A673 (cell line): ENCODE measurements at places on chromosomes 2 and 18.
A peak's percentile ranks its signal among the peaks of the same experiment; 100 is the strongest.

DNA sequence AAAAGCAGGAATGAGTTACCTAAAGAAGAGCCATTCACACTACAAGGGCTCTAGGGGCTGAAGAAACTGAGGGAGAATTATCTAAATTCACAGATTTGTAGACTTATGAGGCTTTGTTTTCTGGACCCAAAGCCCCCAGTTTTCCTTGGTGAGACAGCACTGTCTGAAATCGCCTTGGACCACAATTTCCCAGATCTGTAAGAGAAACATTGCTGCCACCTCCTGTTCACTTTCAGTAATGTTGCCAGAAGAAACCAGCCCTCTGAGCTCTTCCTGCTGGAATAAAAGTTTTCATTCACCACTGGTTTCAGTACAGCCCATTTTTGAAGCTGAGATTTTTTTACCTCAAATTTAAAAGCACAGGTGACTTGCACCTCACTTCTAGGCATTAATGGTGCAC, 169.2 kb downstream of the CDH20 start:
- H3K4me1 ChIP-seq, result no peaks in the 10 kb centered on the region
- peaks cover 29% of the 10 kb centered on the region for H3K27me3 ChIP-seq
- peak; percentile 72 for DNase-seq
- no peaks in the 10 kb centered on the region for H3K36me3 ChIP-seq
- no peak overlapping the region for H3K27ac ChIP-seq

- H3K4me3 ChIP-seq, result no peak overlapping the region
- no peaks in the 10 kb centered on the region for H3K4me1 ChIP-seq
- H3K27me3 ChIP-seq, result no peaks in the 10 kb centered on the region
- H3K27ac ChIP-seq, result no peak overlapping the region
- no peak for DNase-seq
Measured at GRCh38 chr2:195410074-195410671, 246.9 kb upstream of the SLC39A10 start.

DNA sequence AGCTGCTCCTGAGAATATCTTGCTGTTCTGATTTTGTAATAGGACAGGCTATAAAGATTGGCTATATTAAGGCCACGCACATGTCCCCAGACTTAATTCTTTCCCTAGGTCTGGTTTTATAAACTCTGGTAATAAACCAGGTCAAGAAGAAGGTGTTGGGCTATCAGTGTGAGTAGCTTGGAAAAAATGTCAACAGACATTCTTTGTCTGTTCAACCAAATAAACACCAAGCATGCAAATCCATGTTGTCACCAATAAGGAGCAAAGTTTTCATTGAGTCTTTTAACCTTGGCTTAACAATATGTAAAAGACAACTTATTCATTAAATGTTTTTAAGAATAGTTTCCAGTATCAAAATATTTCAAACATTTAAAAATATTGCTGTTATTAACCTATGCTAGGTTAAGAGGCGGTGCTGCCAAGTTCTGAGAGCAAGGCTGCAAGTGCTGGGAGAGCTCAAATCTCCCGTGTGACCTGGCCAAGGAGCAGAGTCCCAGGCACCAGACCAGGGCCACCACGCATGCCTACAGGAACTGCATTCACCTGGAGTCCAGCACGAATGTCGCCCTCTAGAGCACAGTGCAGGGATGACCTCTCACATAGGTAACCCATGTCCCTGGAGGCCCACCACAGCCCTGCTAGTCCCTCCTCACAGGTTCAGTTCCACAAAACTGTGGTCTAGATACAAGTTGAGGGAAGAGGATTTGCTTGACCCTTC, 120.5 kb upstream of the POU3F3 start:
- DNase-seq, result peak; percentile 5
- no peaks in the 10 kb centered on the region for H3K4me1 ChIP-seq
- no peaks in the 10 kb centered on the region for H3K27me3 ChIP-seq

DNA sequence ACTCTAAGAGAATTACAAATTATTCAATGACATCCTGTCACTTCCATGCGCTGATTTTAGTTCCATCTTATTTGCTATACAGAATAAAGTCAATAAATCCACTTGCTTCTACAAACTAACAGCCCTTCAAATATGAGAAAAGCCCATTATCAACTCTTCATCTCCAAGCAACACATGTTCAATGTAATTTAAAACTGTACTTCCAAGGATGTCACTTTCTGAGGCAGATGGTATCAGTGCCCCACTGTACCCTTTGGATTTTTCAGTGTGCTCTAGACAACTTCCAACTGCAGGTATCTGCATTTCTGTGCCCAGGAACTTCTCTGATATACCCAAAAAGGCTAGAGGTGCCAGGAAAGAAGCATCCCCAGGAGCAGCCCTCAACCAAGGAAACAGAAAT, 87.6 kb downstream of the SMAD2 start:
- H3K27me3 ChIP-seq, result no peaks in the 10 kb centered on the region
- H3K4me3 ChIP-seq, result no peak overlapping the region
- DNase-seq, result no peak
- peaks cover 41% of the 10 kb centered on the region for H3K36me3 ChIP-seq

GRCh38 chr2:68027959-68028358, 34.8 kb downstream of the C1D start:
- DNase-seq, result no peak
- no peaks in the 10 kb centered on the region for H3K36me3 ChIP-seq
- no peak overlapping the region for H3K27ac ChIP-seq
- no peak overlapping the region for H3K4me3 ChIP-seq
- peaks cover 11% of the 10 kb centered on the region for H3K4me1 ChIP-seq
- H3K27me3 ChIP-seq, result no peaks in the 10 kb centered on the region

- peaks cover 96% of the 10 kb centered on the region for H3K27me3 ChIP-seq
- no peak for DNase-seq
- no peak overlapping the region for H3K4me3 ChIP-seq
- no peak overlapping the region for H3K27ac ChIP-seq
Measured at GRCh38 chr18:50199921-50200320, 5.0 kb upstream of the MYO5B start.

DNA sequence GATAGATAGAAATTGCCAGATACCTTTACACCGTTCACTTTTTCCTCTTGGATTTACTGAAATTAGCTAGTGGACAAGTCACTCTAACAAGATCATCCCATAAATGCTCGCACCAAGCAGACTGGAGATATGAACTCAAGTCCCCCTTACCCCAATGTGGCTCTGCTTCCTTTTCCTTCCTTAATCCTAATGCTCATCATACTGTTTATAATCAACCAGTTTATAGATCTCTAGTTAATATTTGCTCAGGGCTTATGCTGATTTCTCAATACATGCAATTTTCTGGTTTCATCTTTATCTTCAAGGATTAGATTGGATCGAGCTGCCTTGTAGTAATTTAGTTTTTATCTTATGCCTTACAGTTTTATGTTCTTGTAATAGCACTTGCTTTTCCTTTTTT, 318.3 kb upstream of the KLHL29 start:
- H3K27me3 ChIP-seq, result peaks cover 14% of the 10 kb centered on the region
- no peak overlapping the region for H3K27ac ChIP-seq
- H3K4me3 ChIP-seq, result no peak overlapping the region
- no peaks in the 10 kb centered on the region for H3K4me1 ChIP-seq
- no peaks in the 10 kb centered on the region for H3K36me3 ChIP-seq

GRCh38 chr2:240249423-240250149, 109.1 kb upstream of the OTOS start:
- no peaks in the 10 kb centered on the region for H3K36me3 ChIP-seq
- no peaks in the 10 kb centered on the region for H3K4me1 ChIP-seq
- H3K4me3 ChIP-seq, result no peak overlapping the region

GRCh38 chr18:79506191-79507075, 110.7 kb downstream of the NFATC1 start:
- H3K4me1 ChIP-seq, result no peaks in the 10 kb centered on the region
- DNase-seq, result no peak
- H3K27me3 ChIP-seq, result no peaks in the 10 kb centered on the region
- H3K36me3 ChIP-seq, result no peaks in the 10 kb centered on the region
- no peak overlapping the region for H3K4me3 ChIP-seq

DNA sequence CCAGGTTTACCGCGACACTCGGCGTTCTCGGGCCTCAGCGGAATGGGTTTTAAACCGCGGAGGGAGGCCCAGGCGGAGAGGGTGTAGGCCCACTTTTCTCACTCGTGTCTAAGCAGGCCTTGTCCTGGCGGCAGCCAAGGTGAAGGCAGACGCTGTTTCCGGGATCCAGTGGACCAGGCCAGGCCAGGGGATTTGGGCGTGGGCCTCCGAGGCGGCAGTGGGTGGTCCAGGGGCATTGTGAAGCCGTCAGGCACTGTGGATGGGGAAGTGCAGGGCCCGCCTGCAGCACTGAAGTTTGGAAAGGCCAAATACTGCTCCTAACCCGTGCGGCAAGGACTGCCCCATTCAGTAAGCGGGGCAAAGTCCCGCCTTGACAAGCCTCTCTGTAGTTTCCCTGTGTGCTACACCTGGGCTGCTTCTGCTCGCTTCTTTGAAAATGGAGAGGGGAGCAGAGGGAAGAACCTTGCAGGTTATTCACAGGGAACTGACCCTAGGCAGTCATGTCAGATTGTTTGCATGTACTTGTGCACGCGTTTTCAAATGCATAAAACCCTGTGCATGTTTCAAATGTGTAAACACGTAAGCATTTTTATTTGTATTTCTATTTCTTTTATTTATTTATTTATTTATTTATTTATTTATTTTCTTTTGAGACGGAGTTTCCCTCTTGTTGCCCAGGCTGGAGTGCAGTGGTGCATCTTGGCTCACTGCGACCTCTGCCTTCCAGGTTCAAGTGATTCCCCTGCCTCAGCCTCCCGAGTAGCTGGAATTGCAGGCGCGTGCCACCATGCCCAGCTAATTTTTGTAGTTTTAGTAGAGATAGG, 7.5 kb upstream of the DLX2 start:
- no peaks in the 10 kb centered on the region for H3K36me3 ChIP-seq
- peaks cover 10% of the 10 kb centered on the region for H3K4me1 ChIP-seq
- no peaks in the 10 kb centered on the region for H3K27me3 ChIP-seq
- DNase-seq, result no peak

DNA sequence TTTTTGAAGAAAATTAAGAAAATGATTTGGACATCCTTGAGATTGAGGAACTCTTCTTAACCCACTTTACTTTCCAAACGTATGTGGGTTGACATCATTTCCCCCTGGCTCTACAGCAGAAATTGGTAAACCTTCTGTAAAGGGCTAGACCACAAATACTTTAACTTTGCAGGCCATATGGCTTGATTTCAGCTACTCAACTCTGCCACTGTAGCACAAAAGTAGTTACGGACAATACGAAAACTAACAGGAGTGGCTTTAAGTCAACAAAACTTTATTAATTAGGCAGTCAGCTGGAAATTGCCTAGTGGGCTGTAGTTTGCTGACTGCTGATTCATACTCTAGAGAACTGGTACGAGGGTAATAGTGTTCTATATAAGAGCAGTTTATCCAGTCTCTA, 83.2 kb upstream of the DTNB start:
- no peak overlapping the region for H3K4me3 ChIP-seq
- peaks cover 18% of the 10 kb centered on the region for H3K36me3 ChIP-seq
- no peaks in the 10 kb centered on the region for H3K4me1 ChIP-seq
- no peak for DNase-seq
- H3K27me3 ChIP-seq, result no peaks in the 10 kb centered on the region

DNA sequence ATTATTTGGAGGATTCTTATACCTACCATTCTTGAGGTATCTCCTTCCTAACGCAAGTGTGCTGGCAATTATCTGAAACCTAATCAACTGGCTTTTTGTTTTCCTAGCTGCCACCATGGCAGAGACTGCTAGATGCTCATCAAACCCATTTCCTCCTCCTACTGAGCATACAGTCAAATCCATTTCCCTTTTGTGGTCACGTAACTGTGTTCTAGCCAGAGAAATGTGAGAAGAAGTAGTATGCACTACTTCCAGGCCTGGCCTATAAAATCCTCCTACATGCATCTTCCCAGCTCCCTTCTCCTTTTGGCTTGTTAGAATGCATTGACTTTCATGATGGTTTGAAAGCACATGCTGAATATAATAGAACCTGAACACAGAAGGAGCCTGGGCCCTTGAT, 494.1 kb upstream of the MEIS1 start:
- no peaks in the 10 kb centered on the region for H3K27me3 ChIP-seq
- H3K4me3 ChIP-seq, result no peak overlapping the region
- no peaks in the 10 kb centered on the region for H3K4me1 ChIP-seq
- DNase-seq, result peak; percentile 51
- H3K36me3 ChIP-seq, result no peaks in the 10 kb centered on the region
- no peak overlapping the region for H3K27ac ChIP-seq

DNA sequence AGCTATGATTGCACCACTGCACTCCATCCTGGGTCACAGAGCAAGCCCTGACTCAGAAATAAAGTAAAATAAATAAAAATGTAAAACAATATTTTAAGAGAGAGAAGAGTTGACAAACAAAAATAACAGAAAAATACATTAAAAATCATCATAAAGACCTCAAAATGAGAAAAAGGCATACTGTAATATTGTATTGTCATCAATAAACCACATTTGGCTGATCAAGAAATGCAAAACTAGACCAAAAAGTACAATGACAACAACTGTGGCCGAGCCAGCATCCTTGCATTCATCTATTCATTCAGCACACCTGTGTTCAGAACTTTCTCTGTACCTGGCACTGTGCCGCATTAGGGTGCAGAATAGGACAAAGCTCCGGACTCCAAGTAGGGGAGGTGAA, 121.8 kb downstream of the ALK start:
- H3K27me3 ChIP-seq, result no peaks in the 10 kb centered on the region
- H3K4me1 ChIP-seq, result no peaks in the 10 kb centered on the region
- no peak for DNase-seq
- H3K27ac ChIP-seq, result no peak overlapping the region
- H3K4me3 ChIP-seq, result no peak overlapping the region

DNA sequence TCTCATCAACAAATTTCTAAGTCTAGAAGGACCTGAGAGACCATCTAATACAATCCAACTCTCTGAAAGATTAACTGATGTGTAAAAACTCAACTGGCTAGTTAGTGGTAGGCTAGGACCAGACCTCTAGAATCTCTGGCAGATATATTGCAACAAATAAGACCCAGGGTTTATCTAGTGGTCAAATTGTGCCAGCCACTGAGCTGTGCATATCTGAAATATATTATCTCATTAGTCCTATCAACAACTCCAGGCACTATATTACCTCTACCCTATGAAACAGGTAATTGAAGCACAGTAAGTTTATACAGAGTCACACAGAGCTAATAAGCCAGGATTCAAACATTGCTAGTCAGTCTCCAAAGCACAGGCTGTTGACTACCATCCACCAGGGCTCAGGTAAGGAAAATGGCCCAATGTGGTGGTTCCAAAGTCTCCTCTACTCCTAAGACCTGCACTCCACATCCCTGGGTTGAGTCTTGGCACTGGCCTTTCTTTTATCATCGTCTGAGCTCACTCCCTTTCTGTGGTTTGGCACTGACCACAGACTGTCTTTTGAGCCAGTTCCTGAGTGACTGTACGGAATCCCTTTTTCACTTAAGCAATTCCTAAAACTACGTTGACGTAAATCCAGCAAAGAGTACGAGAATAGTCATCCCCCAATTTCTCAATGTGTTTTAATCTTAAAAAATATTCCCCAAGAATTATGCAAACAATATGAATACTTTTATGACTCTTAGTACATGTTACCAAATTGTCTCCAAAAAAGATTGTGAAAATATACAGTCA, 11.9 kb upstream of the PID1 start:
- no peak overlapping the region for H3K27ac ChIP-seq
- no peak for DNase-seq
- H3K27me3 ChIP-seq, result no peaks in the 10 kb centered on the region
- no peaks in the 10 kb centered on the region for H3K36me3 ChIP-seq
- H3K4me1 ChIP-seq, result no peaks in the 10 kb centered on the region
